Effector CD4-positive, alpha-beta T cell (primary cell): ENCODE measurements at places on chromosomes 1 and 21.
A peak's percentile ranks its signal among the peaks of the same experiment; 100 is the strongest.

GRCh38 chr1:18636596-18637508 is 6.2 kb downstream of the PAX7 start:
- DNase-seq, result no peak

- DNase-seq, result no peak
Observed at GRCh38 chr21:22791376-22791775, 1793.2 kb downstream of the NCAM2 start.

- peak; percentile 64 for DNase-seq
Observed at GRCh38 chr1:244461245-244462071, at the start of gene CATSPERE. TSS of gene CATSPERE (plus strand) at chr1:244461273. CDS start at chr1:244461430, 157 bp downstream.

- no peak for DNase-seq
Observed at GRCh38 chr1:34330061-34330460, 153.4 kb downstream of the C1orf94 start.

GRCh38 chr1:24709791-24710441 is 35.3 kb upstream of the CLIC4 start:
- DNase-seq, result no peak

- DNase-seq, result no peak
Observed at GRCh38 chr1:22830041-22830566, 119.5 kb downstream of the EPHB2 start.

GRCh38 chr1:225209153-225209552 is 218.7 kb downstream of the LBR start:
- DNase-seq, result no peak
